ENCODE measurements at places on chromosomes 5 and 9.

DNA sequence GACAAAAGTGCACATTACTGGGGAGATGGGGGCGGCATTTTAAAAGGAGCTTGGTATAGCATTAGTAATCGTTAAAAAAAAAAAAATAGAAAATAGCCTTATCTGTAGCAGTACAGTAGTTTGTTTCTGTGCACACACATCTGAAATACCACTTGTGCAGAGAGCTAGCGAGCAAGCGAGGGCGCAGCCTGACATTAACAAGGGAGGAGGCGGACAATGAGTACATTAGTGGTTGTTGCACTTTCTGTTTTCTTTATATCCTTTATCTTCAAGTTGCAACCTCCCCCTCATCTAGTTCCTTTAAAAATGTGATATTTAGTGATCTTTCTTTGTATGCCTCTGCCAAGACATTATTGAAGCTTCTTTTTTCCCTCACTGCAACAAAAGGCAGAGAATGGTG is 880 bp upstream of the PTPDC1 start:
- no peak for DNase-seq

- no peak for DNase-seq
These were observed 39.5 kb upstream of the GOLGA1 start for GRCh38 chr9:124980431-124980830.

DNA sequence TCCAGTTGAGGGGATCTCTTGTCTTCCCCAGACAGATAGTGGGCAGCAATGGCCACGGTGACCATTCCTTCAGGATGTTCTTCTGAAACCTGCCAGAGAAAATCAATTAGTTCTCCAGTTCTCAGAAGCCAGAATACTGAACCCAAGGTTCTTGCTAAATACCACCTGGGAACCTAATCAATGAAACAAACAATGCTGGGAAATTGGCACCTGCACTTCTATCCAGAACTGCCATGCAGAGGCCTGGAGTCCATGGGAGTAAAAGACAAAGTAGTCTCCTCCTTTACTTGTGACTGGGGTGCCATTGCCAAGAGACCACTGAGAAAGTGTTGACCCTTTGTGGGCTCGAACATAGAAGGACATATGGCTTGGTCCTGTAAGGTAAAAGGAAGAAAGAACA is 45.7 kb downstream of the ERMP1 start:
- DNase-seq = no peak

DNA sequence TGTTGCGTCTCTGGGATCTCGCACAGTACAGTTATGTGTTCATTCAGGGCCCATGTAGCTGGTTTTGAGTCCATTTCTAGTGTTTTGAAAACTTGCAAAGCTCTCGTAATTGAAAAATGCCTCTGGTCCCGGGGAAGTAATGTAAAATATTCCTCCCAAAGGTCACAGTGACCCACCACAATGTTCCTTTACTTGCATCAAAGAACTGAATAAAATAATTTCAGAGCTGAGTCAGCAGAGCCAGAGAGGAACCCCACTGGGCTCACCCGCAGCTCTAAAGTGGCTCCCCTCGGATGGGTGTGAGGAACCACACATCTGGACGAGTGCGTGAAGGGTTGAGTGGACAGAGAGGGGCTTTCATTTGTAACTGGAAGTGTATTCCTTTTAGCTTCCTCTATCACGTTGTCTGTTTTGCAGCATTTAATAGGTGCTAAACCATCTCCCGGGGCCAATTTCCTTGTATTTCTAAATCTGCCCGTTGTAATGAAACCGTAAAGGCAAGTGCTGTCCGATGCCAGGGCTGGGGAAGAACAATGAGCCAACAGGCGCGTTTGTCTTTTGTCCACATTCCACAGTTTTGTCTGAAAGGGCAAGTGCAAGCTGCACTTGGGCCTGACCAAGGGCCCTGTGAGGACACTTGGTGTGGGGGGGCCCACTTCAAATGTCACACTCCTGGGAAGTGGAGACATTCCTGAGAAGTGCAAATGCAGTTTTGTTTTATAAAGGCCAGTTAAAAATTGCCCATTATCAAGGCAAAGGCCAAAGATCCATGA is 29.9 kb downstream of the COL5A1 start:
- no peak for DNase-seq

- no peak for DNase-seq
These were observed 4.9 kb upstream of the NR5A1 start for GRCh38 chr9:124511891-124512805.
